Urothelium cell line (cell line): ENCODE measurements at places on chromosomes 5 and 9.
A peak's percentile ranks its signal among the peaks of the same experiment; 100 is the strongest.

DNA sequence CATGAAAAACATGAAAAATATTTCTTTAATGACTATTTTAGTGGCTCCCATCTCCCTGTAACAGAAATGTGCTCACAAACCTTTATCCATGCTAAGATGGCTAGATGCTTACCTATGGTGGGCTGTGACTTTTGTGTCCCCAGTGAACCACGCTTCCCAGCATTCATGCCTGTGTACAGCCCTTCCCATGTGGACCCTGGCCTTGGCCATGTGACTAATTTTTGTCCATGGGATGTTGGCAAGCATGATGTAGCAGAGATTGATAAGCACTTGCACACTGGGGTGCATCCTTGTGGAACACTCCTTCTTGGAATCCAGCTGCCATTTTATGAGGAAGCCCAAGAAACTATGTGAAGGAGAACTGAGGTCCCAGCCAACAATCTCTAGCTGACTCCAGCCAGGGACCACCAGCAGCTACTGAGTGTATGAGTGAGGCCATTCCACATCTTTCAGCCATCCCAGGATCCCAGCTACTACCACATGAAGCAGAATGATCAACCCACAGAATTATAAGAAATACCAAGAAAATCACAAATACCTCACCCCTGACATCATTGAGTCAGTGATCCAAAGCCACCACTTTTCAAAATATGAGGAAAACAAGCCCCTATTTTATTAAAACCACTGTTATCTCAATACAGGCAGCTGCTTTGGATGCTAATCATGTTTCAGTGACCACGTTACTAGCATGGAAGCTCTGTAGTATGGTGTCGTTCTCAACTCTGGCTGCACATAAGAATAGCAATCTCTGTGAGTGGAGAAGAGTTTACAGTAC, 16.1 kb upstream of the RAI14 start:
- DNase-seq, result no peak

- DNase-seq, result no peak
Observed at GRCh38 chr5:89300426-89300970, 417.5 kb upstream of the MEF2C start.

GRCh38 chr9:97548819-97549540, 47.5 kb downstream of the TMOD1 start:
- DNase-seq, result no peak

DNA sequence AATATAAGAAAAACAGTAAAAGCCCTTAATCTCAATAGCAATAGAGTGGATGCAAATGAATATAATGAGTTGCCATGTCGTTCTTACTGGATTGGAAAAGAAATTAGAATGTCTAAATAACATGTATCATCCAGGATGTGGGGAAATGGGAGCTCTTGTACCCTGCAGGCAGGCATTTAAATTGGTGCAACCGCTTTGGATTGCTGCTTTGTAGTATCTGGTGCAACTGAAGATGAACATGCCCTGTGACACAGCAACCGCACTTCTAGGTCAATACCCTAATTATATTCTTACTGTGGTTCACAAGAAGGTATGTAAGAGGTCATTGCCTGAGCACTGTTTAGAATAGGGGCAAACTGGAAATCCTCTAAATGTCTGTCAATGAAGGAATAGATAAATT, 18.9 kb downstream of the MRPS30 start:
- no peak for DNase-seq

- peak; percentile 78 for DNase-seq
Observed at GRCh38 chr5:172932313-172933017, 26.8 kb upstream of the RPL26L1 start.

GRCh38 chr9:92992549-92992948, 45.2 kb downstream of the FGD3 start:
- no peak for DNase-seq

GRCh38 chr5:107560377-107560776, 110.4 kb downstream of the EFNA5 start:
- no peak for DNase-seq

DNA sequence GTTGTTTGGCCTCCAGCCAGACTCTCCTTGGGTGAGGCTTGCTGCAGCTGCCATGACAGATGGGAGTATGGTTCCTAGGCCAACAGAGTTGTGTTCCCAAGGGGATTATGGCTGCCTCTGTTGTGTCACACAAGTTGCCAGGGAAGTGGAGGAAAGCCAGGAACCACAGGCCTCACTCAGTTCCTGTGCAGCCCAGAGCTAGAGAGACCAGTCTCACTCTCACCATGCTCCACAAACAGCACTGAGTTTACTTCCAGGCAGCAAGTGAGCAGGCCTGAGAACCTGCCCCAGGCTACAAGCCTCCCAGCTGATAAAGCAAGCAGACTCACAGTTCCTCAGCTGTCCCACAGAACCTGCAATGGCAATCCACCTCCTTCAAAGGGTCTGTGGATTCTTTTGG, 273.6 kb upstream of the TAS2R1 start:
- no peak for DNase-seq

DNA sequence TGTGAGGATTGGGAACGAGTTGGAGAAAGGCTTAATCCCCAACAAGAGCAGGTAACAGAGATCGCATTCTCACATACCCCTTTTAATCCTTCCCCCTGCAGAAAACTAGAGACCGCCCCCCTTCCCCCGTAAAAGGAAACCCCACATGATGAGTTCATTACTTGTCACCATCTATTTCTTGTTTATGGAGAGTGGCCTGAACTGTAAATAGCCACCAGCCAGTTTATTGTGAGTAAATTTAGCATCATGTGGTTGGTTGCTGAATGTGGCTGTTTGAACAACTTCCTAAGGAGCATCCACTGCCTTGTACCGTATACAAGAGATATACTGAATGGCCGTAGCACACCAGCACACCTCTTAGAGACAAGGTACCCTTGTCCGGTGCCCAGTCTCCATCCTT, 62.1 kb downstream of the TJP2 start:
- no peak for DNase-seq

DNA sequence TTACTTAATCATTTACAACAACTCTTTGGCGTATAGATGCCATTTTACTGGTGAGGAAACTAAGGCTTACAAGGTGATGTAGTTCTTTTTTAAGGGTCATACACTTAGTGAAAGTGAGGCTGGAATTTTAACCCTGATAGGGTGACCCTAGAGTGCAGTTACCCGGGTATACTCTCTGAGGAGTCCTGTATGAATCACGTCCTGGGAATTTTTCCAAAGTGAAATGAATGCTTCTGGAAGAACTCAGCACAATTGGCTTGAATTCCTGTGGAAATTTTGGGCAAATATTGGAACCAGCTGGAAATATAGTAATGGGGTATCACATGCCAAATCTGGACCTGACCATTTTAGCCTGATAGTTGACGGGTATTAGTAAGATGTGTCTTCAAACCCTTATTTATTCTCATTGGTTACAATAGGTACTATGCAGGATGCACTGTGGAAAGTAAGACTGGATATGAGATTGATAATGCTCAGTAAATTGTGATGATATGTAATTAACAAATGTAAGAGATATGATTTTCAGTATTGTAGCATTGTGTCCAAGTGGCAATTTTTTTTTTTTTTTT, 14.8 kb downstream of the SUB1 start:
- DNase-seq, result peak; percentile 73

GRCh38 chr9:79581388-79581787, 9.6 kb downstream of the TLE4 start:
- no peak for DNase-seq

DNA sequence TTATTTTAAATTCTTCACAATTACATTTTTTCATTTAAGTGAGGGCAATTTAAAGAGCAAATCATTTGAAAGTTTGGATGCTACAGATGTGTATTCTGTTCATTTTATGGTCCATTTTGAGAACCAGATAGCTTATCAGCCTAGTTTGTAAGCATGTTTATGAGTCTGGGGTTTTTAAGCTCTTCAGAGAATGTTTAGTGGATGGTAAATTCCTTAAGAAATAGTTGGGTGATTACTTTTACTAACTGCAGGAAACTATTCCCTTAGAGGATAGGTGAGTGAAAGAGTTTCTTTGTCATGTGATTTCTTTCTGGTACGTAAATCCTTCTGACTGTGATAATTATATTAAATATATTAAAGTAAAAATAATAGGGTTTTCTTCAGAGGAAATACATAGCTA, 17.6 kb downstream of the RASGRF2 start:
- no peak for DNase-seq

- no peak for DNase-seq
Observed at GRCh38 chr5:148467958-148468357, 84.2 kb downstream of the FBXO38 start.

- no peak for DNase-seq
Observed at GRCh38 chr5:158436271-158437065, 577.5 kb upstream of the CLINT1 start.

GRCh38 chr5:123084730-123085605, 4.1 kb upstream of the PRDM6 start:
- no peak for DNase-seq

DNA sequence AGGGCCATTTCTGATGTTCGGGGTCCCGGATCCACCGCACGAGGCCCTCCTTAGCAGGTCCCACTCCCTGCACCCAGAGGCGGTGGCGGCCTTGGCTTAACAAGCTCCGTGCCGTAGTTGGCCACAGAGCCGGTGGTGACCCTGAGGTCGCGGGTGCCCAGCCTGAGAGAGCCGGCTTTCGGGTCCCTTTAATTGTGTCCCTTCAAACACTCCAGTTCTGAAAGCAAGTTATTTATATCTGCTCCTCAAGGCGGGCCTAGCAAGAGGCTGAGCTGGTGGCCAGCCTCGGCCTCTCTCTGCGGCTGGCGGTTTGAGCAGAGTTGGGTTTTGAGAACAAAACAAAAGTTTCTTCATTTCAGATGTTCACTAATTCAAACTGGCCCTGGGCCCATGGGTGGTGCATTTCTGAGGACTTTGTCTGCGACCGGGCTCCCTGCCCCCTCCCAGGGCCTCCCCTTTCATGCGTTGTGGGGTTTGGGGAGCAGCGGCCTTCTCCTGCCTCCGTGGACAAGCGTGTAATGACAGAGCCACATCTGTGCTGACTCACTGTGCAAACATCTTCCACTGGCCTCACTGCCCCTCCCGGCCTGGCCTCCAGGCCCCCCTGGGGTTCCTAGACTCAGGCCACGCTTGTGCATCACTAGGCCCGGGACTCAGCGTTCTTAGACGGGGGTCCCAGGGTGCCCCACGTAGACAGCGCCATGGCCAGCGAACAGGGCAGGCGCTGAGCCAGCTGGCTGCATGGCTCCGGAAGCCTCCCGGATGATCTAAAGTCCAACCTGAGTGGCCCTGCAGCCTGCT, 49.4 kb upstream of the COL5A1 start:
- peak; percentile 75 for DNase-seq

GRCh38 chr9:106560540-106560939, 302.4 kb upstream of the ZNF462 start:
- no peak for DNase-seq

DNA sequence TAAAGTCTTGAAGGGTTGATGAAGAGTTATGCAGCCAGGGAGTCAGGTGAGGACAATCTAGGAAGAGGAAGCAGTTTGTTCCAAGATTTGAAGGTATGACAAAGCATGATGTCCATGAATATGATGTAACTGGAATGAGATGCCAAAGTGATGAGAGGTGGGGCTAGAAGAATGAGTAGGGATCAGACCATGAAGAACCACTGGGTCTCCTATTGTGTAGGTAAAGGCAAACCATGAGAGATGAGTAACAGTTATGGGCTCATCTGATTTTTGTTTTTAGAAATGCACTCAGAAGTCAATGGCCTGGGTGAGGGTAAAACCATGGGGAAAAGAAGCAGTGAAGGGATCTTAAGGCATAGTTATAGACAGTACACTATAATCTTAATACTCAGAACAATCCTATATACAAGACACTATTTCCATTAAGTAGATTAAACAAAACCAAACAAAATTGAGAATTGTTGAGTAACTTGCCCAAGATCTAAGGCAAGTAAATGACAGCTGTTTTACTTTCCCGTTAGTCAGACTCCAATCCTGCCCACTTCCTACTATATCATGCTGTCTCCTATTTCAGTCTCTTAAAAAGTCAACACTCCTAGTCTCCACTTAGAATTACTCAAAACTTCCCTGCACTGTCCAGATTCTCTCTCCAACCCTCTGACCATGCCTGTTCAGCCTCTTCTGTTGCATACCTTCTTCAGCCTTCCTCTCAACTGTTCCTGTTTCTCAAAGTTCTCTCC, 393.8 kb upstream of the MEF2C start:
- DNase-seq, result no peak

GRCh38 chr9:87810679-87811178, 71.9 kb upstream of the SPATA31E1 start:
- no peak for DNase-seq

- no peak for DNase-seq
Observed at GRCh38 chr9:8235489-8235888, 435.9 kb upstream of the DMAC1 start.

- DNase-seq, result no peak
Observed at GRCh38 chr9:35431467-35431866, 58.4 kb upstream of the RUSC2 start.

- DNase-seq, result no peak
Observed at GRCh38 chr5:153122403-153122802, 368.1 kb upstream of the GRIA1 start.

DNA sequence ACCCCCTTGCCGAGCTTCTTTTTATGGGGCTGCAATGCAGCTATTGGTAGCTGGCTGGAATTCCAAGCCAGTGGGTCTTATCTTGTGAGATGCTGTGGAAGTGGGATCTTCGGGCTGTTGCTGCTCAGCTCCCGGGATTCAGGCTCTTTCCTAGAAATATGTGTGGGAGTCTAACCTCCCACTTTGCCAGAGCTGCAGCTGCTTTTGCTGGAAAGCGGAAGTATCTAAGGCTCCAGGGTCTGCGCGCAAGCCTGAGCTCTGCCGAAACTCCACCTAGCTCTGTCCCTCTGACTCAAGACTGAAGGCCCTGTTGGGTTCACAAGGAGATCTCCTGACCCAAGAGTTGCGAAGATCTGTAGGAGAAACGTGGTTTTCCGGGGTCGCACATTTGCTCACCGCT, 151.1 kb upstream of the ANKRD55 start:
- DNase-seq, result no peak

DNA sequence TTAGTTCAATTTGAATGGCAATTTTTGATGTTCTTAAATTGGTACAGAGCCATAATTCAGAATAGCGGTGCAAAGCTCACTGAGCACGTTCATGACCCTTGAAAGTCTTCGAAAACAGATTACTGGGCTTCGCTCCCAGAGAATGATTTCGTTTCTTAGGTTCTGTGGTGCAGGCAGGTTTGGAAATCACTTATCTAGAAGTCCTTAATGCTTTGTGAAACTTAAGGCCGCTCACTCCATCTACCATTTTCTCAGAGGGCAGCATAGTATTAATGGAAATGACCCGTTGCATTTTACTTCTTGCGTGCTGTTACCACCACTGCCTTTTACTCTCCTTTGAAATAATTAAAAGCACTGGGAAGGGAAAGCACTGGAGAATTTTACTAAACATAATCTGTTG, 2.9 kb upstream of the MAT2B start:
- no peak for DNase-seq

DNA sequence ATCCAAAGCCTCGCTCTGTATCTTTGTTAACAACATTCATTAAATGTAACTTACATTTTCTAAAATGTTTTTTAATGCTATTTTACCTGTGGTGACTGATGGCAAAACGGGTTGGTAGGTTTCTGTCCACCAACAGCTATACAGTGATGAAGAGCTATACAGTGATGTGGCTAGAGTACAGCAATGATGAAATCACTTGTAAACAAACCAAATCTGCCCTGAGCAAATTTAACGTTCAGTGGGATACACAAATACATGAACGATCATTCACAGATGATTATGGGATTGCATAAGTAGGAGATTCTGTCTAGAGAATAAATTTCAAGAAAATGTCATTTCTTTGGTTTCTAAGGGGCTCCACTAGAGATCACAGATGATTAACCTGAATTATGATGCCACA, 132.7 kb downstream of the MPDZ start:
- no peak for DNase-seq
